ENCODE measurements at places on chromosomes 6 and 20.

GRCh38 chr6:156617376-156617775 is 159.8 kb upstream of the ARID1B start:
- no peak for DNase-seq

DNA sequence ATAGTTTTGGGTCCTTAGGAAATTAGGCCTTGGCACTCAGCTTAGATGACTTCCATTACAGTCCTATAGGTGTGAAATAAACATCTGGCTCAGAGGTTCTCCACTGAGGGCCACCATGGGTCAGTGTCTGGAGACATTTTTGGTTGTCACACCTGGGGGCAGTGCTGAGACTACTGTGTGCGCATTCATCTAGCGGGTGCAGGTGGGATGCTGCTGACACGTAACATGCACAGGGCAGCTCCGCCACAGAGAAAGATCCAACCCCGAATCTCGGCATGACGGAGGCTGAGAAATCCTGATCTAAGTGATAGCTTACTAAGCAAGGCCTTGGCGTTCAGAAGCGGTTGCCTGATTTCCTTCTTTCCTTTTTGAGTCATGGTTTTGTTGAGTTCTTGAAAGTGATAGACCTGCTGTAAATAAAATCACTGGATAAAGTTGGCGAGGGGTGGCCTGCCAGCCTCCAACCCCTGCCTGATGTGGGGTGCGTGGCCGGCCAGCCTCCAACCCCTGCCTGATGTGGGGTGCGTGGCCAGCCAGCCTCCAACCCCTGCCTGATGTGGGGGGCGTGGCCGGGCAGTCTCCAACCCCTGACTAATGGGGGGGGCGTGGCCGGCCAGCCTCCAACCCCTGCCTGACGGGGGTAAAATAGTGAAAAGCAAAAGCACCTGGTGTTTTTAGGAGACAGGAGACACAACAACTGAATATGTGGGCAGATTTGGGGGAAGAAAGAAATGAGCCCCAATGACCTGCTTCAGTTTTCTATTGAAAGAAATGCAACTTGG is 158.1 kb downstream of the CDH26 start:
- no peak for DNase-seq

- no peak for DNase-seq
Measured at GRCh38 chr6:5684320-5685053, 322.2 kb downstream of the NRN1 start.

GRCh38 chr6:47631269-47631772 is 67.1 kb upstream of the ADGRF4 start:
- DNase-seq = no peak

DNA sequence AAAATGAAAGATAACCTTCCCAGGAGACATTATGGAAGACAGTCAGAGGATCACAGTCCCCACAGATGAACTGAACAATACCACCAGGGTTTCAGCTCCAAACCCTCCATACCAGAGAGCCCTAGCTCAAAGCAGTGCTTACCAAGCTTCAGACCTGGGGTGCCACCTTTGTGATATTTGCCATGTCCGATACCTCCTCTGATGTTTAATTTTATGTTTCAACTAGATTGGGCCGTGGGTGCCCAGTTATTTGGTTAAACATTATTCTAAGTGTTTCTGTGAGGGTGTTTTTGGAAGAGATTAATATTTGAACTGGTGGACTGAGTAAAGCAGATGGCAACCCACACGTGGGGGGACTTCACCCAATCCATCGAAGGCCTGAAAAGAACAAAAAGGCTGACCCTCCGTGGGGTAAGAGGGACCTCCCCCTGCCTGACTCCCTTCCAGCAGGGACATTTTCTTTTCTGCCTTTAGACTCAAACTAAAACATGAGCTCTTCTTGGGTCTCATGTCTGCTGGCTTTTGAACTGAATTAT is 11.8 kb downstream of the SCML4 start:
- DNase-seq = no peak

GRCh38 chr6:157779705-157780604 is 43.1 kb upstream of the SNX9 start:
- no peak for DNase-seq

DNA sequence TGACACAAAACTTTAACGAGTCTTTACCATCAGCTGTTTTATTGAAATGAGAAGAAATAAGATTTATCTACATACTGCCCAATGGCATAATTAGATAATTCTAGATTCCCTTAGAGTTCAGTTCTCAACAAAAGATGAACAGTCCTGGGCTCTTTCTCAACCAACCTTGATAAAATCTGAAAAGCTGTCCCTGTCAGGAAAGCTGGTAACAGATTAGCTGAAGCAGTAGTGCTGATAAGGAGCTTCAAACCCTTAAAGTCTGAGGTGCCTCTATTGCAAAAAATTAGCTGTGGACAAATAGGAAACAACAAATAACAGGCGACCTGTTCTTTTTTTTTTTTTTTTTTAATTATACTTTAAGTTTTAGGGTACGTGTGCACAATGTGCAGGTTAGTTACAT is 35.9 kb upstream of the FAM135A start:
- DNase-seq = no peak

DNA sequence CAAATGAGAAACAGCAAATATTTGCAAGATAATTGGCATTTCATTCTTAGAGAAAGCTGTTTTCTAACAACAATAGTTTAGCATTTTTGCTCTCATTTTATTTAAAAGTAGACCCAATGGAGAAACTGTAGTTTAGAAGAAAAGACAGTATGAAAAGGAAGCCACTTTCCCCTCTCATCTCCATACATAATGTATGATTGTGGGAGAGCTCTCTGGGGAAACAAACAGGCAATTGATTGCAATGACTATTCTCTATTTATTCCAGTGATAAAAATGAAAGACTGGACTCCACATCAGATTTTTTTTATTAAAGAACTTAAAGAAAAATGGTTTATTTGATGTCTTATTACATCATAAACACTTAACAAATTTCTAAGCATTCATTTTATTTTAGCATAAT is 116.8 kb upstream of the SASH1 start:
- DNase-seq = no peak

DNA sequence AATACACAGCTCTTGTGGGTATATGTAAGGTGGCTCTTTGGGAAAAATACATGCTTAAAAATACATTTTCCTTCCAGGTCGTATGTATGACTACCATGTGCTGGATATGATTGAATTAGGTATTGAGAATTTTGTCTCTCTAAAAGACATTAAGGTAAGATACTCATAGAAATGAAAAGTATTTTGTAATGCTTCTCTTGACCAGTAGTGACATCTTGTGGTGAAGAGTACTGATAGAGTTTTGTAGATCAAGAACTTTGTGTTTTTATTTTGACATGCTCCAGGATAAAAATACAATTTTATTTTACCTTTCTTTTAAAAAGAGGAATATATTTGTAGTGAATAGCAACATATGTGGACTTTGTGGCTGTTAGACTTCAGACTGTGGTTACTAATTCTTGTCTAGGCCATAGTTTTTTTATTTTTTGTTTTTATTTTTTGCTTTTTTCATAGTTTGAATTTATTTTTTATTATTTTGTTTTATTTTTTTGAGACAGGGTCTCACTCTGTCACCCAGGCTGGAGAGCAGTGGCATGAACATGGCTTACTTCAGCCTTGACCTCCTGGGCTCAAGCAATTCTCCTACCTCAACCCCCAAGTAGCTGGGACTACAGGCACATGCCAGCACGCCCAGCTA is 17.9 kb downstream of the RPF2 start:
- no peak for DNase-seq

DNA sequence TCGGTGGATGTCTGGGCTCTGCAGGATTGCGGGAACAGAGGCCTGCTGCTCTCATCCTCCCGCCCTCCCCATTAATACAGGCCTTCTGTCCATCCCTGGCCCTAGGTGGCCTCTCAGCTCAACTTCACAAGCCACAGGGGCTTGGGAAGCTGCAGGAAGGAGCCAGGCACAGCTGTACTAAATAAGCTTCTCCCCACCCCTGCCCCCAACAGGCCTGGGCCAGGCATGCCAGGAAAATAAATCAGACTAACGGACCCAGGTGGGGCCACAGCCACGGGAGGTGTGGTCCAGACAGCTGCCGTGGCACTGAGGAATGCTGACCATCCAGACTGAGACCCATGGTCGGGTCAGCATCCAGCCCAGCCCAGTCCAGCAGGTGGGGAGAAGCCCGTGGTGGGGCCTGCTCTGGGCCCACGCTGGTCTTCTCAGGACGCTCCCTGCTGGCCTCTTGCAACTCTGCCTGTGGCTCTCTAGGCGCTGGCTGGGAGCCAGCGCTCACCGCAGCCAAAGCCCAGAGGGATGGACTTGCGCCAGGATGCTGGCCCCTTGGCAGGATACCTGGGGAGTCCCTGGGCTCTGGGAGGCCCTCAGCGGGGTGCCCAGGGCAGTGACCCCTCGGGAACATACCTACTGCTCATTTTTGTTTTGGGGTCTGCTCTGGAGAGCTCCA is 8.6 kb upstream of the YTHDF1 start:
- no peak for DNase-seq

GRCh38 chr6:53734473-53735299 is 60.1 kb upstream of the LRRC1 start:
- no peak for DNase-seq

DNA sequence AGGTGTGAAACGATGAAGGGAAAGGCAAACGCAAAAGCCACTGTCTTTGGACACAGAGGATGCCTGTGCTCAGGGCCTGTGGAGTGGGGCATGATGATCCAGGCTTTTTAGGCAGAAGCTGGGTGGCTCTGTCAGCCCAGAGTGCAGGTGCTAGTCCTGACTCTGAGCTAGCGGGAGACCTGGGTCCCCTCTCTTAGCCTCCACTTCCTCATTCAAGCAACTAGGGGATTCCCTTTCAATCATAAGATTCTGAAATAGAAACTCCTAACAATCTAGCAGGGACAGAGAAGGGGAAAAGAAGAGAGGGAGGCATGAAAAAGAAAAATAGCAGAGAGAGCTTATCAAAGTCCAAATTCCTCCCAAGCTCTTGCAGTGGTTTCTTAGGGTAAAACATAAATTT is 7.6 kb upstream of the HIVEP2 start:
- DNase-seq = no peak

GRCh38 chr20:32181606-32182005 is 25.9 kb downstream of the PLAGL2 start:
- no peak for DNase-seq

DNA sequence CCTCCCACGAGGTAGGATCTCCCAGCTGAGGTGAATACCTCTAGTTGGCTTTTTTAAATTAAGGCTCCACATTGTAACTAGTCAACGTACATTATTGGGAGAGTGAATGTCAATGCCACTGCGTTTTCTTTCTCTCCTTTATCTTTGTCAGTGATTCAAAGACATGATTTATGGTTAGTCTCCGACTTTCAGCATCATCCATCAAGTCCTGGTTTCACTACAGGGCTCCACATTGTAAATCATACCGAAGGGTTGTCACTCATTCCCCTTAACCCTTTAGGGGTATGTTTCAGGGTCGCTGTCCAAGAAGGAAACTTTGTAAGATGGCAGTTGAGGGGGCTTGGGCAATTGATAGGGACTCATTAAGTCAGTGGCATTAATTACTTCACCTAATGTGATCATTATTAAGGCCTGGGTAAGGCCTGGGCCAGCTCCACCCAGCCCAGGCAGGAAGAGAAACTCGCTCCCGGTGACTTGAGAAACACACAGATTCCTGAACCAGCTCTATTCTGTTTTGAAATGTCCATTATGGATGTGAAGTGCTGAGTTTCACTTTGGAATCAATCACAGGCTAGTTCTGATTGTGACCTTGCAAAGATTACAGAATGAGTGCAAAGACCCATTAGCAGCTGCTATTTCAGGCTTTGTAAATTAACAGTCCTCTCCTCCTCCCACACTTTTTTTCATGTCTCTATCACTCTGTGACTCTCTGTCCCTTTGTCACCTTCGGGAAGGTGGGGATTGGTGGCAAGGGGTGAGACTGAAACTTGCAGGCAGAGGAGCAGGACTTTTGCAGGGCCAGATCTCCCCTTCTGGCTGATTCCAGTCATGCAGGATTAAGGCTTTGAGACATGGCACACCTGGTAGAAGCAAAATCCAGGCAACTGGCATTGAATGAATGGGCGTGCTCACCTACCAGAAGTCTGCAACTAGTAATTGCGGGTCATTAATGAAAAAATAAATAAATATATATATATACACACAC is 222.4 kb downstream of the TSHZ2 start:
- no peak for DNase-seq

DNA sequence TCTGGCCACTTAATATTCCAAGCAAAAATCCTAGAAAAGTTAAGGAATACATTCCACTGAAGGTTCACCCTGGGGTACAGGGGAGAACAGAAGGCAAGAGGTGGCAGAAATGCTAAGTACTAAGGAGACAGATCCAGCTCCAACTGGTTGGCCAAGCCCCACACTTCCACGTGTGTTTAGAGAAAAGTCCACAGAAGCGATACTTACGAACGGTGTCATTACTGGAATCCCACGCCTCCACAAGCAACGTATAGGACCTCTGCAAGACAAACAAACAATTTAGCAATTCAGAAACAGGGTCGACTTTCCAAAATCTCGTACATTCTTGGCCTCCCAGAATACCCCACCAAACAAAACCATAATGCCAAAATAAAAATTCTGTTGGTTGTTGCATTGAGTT is 10.0 kb downstream of the JAG1 start:
- no peak for DNase-seq

DNA sequence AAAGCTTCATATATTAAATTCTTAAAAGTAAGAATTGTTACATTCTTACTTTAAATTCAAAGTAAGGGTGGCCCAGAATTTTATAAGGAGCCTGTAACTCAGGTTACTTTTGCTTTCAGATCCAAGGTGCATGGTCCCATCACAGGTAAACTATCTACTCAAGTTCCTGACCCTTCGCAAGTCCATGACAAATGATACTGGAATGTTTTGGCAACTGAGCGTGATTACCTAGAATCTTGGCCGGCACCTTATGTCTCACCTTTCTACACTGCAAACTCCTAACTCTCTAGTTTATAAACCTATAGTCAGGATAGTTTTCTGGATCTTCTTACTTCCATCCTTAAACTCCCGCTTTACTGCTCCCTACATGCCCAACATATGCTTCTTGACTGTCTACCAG is 67.9 kb upstream of the HMGN3 start:
- DNase-seq = no peak

Data from stimulated activated CD8-positive, alpha-beta memory T cell treated with anti-CD3 and anti-CD28 coated beads, Interleukin-4, amount 100 ng/mL, for 1 hour (primary cell).